Cortex of kidney (tissue), 1 donor: ENCODE measurements at places on chromosomes 2 and 18.

GRCh38 chr18:57802213-57803102 is 657 bp downstream of the ATP8B1 start:
- no peak for DNase-seq

DNA sequence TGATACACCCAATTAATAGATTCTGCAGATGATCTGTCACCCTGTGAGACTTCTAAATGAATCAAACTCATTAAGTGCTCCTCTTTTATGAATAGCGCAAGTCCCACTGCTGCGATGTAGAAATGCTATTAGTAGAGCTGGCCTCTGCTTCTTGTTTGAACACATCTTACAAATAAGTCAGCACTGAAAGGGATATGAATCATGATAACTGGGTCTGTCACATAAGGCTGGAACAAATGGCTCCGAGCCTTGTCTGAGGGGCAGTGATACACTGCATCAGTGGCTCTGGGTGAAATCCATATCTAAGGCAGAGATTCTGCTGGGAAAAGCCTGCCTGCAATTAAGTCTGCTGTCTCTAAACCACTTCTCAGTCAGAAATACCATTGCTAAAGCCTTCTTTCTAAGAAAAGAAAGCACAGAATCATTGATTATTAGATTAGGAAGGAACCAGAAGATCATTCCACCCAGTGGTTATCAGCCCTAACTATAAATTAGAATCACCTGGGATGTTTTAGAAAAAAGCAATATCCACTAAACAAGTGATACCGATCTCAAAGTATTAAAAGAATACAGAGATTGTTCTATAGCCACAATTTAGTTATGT is 75.2 kb downstream of the SLC5A7 start:
- no peak for DNase-seq

GRCh38 chr2:205696927-205697441 is 14.7 kb downstream of the NRP2 start:
- no peak for DNase-seq

- DNase-seq, result no peak
These were observed 282.1 kb upstream of the EPAS1 start for GRCh38 chr2:46014911-46015654.

DNA sequence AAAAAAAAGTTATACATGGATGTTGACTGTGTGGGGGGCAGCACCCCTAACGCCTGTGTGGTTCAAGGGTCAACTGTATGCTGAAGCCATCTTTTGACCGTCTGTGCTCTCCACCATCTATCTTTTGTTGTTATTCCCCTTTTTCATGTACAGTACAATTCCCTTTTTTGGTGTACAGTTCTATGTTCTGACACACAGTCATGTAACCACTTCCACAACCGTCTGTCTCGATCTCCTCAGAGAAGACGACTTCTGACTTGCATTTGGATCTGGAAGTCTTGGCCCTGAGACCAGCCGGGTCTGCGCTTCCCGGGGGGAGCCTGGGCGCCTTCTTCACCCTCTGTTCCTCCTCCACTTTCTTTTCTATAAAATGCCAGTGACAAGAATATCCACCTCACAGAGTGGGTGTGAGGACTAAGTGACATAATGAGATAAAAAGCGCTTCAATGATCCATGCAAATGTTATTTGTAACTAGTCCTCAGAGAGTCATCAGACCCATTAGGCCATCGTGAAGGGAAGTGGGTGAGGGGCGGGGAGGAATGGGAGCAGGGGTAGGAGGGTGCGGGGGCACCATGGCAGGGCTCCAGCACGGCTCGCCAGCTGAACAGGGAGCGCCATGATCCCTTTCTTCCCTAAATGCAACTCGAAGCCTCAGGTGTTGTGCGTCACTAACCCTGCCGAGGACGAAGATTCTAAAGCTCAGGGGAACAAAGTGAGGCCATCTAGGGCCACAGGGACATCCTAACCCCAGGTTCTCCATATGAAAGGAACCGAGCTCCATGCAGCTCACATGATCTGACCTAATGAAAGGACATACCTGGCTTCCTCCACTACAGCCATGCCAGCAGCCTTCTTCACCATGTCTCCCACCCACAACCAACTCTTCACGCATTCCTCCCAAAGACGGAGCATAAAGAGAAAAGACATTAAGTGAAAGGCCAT is 16.6 kb downstream of the ADCY3 start:
- DNase-seq, result no peak

GRCh38 chr2:152415231-152415642 is 80.3 kb downstream of the FMNL2 start:
- DNase-seq, result no peak

DNA sequence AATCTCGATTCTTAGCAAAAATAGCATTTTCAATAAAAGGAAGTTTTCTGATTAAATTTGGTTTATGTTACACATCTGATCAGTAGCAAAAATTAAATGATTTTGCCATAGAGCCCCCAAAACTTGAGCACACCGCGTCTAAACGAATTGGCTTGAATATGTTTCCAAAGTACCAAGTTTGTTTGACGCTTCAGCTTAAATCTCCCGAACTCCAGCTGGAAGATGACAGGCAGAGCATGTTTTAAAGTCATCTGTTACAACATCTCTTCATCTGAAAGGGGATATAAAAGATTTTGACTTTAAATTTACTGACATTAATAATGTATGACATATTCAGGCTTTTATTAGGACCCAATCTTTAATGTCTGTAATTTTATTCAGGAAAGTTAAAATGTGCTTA is 129.8 kb downstream of the NCK2 start:
- DNase-seq, result no peak

- DNase-seq, result no peak
These were observed 276.2 kb upstream of the HNRNPA3 start for GRCh38 chr2:176936410-176936809.

GRCh38 chr2:158004126-158004764 is 97.4 kb upstream of the UPP2 start:
- no peak for DNase-seq

DNA sequence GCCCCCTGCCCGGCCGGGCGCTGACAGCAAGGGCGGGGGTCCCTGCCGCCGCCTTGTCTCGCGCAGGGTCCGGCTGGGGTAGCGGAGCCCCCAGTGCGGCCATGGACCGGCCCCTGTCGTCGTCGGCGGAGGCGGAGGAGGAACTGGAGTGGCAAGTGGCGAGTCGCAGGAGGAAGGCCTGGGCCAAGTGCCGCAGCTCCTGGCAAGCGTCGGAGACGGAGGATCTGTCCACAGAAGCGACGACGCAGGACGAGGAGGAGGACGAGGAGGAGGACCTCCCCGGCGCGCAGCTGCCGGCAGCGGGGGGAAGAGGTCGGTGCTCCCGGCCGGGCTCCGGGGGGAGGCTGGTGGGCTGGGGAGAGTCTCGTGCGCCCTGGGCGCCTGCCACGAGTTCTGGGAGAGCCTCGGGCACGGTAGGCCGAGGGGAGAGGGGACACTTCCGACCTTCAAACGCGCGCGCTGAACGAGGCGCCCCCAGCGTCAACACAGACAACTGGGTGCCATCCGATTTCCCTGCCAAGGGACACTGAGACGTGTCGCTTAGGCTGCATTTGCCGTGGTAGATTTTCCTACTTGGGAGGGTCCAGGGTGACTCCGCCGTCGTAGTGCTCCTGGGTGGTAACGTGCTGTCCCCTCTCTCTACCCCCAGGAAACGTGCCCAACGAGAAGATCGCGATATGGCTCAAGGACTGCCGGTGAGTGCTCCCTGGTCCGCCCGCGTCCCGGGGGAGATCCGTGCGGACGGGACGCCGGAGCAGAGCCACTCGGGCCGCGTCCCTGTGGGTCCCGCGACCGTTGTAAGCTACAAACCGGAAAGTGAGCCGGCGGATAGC is 652 bp downstream of the ITPRID2 start:
- peak; percentile 47 for DNase-seq

DNA sequence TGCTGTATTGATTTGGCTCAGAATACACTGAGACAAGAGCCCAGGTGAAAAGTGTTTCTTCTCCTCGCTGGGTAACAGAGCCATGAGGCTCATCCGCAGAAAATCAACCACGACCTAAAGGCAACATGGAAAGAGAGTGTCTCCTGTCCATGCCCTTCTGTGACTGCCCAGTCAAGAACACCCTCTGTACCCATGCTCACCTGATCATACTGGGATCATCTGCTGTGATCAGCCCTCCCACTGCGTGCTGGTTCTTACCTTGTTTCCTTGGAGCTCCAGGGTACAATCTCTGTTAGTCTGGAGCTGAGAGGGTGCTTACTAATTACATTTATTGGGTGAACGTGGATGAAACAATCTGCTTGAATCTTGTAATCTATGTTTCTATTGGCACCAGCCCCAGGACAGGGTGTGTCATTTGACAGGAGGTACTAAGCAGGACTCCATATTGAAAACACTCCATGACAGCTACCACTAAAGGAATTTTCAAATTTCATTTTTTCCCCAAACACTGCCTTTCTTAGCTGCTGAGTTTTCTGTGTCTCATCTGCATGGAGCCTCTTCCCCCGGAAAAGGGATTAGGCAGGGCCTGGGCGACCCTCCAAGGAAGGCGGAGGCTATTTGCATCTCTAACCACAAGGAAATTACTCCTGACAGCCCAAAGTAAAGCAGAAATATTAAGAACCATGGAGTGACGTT is 39.7 kb upstream of the GRP start:
- DNase-seq, result no peak

DNA sequence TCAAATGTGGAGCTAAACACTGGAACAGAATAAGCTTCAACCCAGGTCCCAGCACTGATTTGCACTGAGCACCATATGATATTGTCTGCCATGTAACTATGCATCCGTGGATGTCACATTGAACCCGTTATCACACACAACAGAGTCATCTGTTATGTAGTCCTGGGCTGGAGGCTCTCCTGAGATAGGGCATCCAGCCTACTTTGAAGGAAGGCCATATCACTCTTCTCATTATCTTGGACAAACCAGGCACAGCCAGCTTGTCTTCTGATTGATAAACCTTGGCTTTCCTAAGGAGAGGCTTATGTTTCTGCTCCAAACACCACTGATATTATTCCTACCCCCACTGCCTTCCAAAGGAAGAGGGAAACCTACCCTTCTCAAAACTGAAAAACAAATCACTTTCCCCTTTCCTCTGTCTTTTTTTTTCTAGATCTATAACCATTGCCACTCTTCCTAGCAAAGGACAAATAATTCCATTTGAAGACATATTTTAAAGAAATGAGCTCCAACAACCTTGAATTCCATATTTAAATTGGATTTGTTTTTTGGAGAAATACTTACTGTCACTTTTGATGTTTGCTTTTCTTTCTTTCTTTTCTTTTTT is 16.4 kb downstream of the RSAD2 start:
- no peak for DNase-seq

DNA sequence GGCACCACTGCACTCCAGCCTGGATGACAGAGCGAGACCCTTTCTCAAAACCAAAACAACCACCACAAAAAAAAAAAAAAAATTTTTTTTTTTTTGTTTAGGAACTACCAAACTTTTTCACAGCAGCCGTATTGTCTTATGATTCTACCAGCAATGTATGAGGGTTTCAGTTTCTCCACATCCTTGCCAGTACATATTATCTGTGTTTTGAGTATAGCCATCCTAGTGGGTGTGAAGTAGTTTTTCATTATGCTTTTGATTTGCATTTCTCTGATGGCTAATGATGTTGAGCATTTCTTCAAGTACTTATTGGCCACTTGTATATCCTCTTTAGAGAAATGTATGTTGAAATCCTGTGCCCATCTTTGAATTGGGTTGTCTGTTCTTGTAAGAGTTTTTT is 51.7 kb downstream of the COX7A2L start:
- no peak for DNase-seq

GRCh38 chr2:137968477-137969417 is 4.5 kb downstream of the HNMT start:
- DNase-seq, result no peak

DNA sequence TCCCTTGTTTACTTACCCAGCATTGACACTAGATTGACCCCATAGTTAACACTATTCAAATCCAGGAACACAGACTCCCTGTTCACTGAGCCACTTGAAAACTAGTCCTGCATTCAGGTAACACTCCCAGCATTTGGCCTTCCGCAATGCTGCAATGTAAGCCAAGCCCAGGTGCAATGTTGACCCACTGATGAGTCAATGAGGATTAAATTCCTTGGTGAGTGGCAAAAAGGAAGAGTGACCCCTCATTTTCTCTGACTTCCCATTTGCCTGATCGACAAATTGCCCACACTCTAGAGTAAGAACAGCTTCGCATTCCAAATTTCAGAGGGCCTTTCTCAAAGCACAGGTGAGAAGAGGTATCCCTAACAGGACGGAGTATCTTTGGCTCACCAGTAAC is 251.9 kb downstream of the FBXO15 start:
- no peak for DNase-seq

DNA sequence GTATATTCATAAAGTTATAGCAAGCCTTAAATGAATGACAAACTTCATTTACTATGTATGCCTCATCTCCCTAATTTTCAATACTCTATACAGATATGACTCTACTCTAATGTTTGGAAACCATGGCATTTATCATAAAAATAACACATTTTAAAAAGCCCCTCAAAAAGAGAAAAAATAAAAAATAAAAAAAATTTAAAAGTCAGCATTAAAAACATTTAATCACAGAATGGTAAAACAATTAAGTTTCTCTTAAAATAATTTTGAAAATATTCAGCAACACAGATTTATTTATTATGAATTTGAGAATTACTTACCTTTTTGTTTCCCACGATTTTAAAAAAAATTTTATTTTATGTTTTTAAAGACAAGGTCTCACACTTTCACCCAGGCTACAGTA is 65.0 kb upstream of the CDKL4 start:
- no peak for DNase-seq

- DNase-seq, result no peak
These were observed 556 bp downstream of the DNMT3A start for GRCh38 chr2:25341011-25341727.

DNA sequence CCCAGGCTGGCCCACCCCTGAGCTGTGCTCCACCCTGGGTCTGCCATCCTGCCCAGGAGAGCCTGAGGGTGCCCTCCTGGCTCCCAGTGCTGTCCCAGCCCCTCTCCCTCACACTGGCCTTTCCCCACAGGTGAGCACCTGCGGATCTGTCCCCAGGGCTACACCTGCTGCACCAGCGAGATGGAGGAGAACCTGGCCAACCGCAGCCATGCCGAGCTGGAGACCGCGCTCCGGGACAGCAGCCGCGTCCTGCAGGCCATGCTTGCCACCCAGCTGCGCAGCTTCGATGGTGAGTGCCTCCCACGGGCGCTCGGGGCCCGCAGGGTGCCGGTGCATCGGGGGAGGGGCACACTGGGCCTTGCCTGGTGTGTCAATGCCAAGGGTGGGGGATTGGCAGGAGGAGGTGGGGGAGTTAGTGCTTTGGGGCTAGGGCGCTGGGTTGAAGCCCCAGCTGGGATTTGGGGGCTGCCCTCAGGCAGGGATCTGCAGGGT is 23.5 kb downstream of the GPC1 start:
- no peak for DNase-seq
